Esophagus muscularis mucosa (tissue), 4 donors: ENCODE measurements at places on chromosomes 5 and 9. TPM values are rescaled to one million over a fixed set of nuclear protein-coding genes. Genes with fewer than 3 reads are reported as not detected.

DNA sequence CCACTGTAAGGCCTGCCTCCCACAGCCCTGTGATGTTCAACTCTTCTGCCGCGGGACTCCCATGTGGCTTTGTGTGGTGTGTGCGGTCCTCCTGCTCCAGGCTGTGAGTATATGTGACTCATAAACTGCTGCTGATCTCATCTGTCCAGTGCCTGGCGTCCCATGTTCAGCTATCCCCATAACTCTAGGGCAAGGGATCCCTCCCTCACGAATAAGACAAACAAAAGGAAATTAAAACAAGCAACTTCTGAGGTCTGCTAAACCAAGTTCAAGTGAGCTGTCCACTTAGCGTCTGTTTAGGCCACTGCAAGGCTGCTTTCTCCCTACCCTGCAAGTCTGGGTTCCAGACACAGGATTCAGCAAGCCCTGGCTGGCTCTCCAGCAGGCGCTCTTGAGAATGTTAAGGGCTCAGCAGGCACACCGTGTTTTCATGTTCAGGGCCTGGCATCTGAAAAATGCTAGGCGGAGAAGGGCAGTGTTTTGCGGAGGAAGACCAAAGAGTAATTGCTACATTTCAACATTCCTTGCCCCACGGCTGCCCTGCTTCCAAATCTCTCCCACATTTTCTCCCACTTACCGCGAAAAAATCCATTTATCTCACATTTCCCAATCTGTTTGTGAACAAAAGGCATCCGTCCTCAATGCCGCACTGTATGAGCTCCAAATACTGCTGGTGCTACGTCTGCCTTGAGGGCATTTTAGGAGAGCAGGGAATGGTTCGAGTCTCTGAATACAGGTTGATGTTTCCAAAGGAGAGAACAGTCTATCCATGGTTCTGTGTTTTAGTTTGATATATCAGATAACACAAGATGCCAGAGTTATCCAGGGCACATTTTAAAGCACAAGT is 280.2 kb downstream of the SEMA5A start:
- no peaks in the 10 kb centered on the region for H3K36me3 ChIP-seq
- no peak overlapping the region for H3K27ac ChIP-seq
- DNase-seq = no peak
- no peaks in the 10 kb centered on the region for H3K27me3 ChIP-seq
- no peaks in the 10 kb centered on the region for H3K4me1 ChIP-seq

DNA sequence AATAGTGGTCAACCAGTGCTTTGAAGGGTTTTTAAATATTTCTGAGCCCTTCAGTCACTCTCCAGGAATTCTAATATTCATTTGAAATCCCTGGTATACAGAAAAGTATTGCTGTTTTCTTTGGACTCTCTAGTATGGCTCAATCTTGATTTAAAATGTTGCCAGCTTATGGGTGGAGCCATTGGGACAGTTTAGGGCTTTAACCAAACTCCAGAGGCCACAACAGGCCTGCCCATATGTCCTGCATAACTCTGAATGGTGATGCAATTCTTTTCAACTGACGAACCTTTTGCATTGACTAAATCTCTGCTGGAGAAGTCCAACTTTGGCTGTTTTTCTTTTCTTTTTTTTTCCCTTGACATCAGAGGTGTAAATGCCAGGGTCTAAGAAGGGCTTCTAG is 10.3 kb upstream of the ANKHD1 start:
- H3K27ac ChIP-seq = no peak overlapping the region
- H3K4me3 ChIP-seq = no peak overlapping the region
- no peaks in the 10 kb centered on the region for H3K36me3 ChIP-seq
- no peak for DNase-seq

GRCh38 chr9:19511694-19512093 is 102.9 kb downstream of the ACER2 start:
- DNase-seq = no peak
- no peaks in the 10 kb centered on the region for H3K4me1 ChIP-seq
- H3K4me3 ChIP-seq = no peak overlapping the region
- H3K27me3 ChIP-seq = no peaks in the 10 kb centered on the region
- no peaks in the 10 kb centered on the region for H3K36me3 ChIP-seq

- H3K27me3 ChIP-seq = no peaks in the 10 kb centered on the region
- no peak for DNase-seq
- peak overlapping the region; percentile 51 for H3K27ac ChIP-seq
Observed at GRCh38 chr5:115978779-115979178, 16.5 kb downstream of the LVRN start.

- peaks cover 18% of the 10 kb centered on the region for H3K4me1 ChIP-seq
- H3K4me3 ChIP-seq = peak overlapping the region; percentile 52
- H3K36me3 ChIP-seq = no peaks in the 10 kb centered on the region
- no peak for DNase-seq
Observed at GRCh38 chr5:75612226-75612569, 945 bp downstream of the ANKDD1B start.

- no peaks in the 10 kb centered on the region for H3K27me3 ChIP-seq
- H3K4me1 ChIP-seq = peaks cover 55% of the 10 kb centered on the region
- no peak overlapping the region for H3K4me3 ChIP-seq
- no peak overlapping the region for H3K27ac ChIP-seq
- no peak for DNase-seq
Observed at GRCh38 chr9:136588663-136589464, 43.0 kb upstream of the NOTCH1 start.

KIAA0825 gene
- total RNA-seq = 2.4 TPM

EPB41L4B gene
- 0.42 TPM for total RNA-seq

PTGDS gene
- total RNA-seq = 10.4 TPM
